ENCODE measurements at places on chromosomes 11 and 22.

DNA sequence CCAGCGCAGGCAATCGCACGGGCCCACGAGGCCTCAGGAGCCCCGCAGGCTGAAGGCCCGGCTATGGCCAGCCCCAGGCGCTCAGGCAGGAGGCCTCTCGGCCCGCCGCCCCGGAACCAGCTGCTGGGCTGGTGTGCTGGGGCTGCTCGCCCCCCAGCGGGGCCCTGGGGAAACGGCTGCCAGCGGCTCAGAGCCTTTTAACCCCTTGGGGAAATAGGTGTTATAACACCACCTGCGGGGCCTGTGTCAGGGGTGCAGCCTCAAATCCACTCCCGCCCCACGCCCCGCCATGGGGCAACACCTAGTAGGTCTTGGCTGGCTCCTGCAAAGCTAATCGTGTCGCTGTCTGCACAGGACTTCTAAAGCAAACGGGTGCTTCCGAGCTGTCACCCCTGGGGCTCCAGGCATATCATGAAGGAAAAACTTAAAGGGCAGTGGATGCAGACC is 237.4 kb downstream of the TTC28 start:
- DNase-seq: no peak

DNA sequence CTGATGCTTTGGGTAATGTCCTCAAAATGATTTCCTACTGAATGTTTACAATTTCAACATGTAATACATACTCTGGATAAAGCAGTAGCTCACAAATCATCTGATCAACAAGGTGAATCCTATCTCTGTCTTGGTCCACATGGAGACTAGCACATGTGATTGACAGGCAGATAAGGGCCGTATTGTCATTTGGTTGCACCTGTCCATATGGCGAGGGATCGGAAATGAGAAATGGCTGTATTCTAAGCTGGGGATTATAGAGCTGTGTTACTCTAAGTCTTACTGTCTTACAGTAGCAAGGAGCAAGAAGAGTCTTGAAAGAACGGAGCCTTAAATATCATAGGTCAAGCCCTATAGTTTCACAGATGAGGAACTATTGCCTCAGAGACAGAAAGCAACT is 55.7 kb downstream of the APIP start:
- no peak for DNase-seq

- peak; percentile 15 for DNase-seq
Measured at GRCh38 chr11:104073950-104074705, 37.7 kb downstream of the DDI1 start.

- DNase-seq: no peak
Measured at GRCh38 chr11:80990885-80991284, 1550.1 kb upstream of the TENM4 start.

DNA sequence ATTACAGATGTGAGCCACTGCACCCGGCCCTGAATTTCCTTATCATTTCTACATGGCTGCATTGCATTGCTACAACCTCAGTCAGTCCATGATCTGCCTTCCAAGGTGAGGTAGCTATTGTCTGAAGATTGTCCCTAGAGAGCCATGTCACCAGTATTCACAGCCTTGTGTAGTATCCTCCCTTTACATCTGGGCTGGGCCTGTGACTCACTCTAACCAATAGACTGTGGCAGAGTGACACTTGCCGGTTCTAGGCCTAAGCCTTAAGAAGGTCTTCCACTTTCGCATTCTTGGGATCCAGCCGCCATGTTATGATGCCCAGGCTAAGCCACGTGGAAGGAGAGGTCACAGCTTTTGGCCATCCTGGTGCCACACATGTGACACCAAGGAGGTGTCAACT is 10.1 kb upstream of the PLEKHB1 start:
- DNase-seq: no peak

- no peak for DNase-seq
Measured at GRCh38 chr22:31122532-31123291, at the start of gene INPP5J. Gene INPP5J, plus strand, starts transcription at chr22:31122966. Its CDS starts 49 bp downstream, at chr22:31123015.

DNA sequence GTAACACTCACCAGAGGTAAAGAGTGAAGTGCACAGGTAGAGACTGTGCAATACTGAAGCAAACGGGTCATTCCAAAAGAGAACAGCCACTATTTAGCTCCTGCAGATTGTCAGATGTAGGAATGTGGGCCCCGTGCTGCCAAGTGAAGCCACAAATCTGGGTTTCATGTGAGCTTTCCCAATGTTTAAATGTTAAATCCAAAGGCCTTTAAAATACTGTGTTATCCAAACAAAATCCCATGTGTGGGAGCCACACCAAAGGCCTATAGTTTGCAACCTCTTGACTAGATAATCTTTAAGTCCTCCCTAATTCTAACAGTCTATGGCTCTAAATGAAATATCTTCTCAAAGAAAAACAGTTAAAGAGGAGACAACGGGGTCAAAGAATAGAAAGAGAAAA is 43.3 kb downstream of the RBFOX2 start:
- DNase-seq: no peak

DNA sequence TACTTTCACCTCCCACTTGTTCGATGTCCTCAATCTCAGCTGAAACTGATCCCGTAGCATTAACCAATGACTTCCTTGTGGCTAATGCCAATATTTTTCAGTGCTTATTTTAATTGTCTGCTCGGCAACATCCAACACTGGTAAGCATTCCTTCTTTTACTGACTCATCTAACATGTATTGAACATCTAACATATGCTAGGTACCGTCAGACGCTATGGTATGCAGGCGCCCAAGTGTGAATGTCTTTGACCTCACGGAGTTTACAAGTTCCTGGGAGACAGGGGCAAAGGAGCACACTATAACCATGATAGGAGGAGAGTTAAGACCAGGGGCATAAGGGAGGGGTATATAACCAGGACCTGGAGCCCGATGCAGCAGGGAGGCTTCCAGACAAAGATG is 1.7 kb downstream of the BRMS1 start:
- no peak for DNase-seq

- no peak for DNase-seq
Measured at GRCh38 chr22:43886231-43886630, 5.6 kb downstream of the PNPLA5 start.

- no peak for DNase-seq
Measured at GRCh38 chr11:36684840-36685801, 87.1 kb upstream of the RAG2 start.

GRCh38 chr11:9315078-9315688 is 790 bp upstream of the TMEM41B start:
- no peak for DNase-seq

DNA sequence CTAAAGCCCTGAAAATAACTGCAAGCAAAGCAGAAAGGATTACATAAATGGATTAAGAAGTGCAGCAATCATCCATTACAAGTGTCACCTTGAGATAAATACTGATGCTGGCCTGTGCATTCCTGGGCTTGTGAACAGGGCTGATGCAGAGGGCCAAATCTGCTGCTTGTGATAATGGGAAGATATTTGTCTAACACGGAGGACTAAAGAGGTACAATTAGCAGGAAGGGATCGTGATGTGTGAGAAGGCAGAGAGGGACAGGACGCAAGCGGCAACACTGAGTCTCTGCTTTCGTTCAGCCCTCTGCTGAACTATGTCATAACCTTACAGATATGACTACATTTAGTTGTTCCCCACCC is 107.7 kb upstream of the DDI1 start:
- no peak for DNase-seq

DNA sequence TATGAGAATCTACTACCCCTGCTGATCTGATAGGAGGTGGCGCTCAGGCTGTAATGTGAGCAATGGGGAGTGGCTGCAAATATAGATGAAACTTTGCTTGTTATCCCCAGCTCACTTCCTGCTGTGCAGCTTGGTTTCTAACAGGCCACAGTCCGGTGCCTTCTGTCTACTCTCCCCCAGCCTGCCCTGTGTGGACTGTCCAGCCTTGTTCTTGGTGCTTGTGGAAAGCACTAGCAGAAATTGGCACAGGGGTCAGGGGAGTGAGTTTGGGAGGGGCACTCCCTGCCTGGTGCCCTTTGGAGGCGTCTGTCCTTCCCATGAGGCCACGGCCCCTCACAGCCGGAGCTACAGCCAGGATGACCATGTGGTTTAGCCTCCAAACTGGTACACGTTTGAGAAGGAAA is 14.3 kb downstream of the MOV10L1 start:
- DNase-seq: no peak

GRCh38 chr11:88281317-88281712 is 56.2 kb downstream of the CTSC start:
- no peak for DNase-seq

DNA sequence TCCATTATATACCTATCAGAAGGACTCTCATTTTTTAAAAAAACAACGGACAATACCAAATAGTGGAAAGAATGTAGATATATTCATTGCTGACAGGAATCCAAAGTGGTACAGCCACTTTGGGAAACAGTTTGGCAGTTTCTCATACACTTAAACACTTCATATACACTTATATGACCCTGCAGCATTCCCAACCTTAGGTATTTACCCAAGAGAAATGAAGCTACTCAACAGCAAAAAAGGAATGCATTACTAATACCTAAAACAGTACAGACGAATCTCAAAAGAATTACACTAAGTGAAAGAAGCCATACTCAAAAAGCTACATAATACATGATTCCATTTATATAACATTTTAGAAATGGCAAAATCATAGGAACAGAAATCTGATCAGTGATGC is 51.5 kb downstream of the RBFOX2 start:
- no peak for DNase-seq

DNA sequence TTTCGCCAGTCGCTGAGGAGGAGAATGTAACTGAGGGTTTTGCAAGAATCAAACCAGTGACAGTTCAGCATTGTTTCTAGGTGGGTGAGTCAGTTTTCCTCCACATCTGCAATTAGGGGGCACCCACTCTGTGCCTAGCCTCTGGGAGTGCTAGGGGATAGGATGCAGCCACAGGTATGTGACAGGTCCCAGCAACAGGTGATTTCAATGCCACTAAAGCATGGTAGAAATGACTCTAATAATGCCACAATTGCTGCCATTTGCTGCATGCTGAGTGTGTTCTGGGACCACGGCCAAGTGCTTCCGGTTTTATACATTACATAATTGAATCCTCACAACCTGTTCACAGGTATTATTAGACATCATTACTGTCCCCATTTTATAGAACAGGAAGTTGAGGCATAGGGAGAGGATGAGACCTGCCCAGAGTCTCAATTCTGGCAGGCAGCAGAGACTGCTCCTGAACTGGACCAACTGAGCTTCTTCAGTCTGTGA is 556 bp downstream of the CRYBB2 start:
- no peak for DNase-seq

DNA sequence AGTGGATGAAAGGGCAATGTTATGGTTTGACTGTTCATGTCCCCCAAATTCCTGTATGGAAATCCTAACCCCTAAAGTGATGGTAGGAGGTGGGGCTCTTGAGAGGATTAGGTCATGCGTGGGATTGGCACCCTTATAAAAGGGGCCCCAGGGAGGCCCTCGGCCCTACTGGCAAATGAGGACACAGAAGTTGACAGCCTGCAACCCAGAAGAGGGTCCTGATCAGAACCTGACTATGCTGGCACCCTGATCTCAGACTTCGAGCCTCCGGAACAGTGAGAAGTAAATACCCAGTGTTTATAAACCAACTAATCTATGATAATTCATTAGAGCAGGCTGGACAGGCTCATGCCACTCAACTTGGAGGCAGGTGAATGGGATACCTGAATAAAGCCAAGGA is 8.7 kb downstream of the IFITM10 start:
- DNase-seq: no peak

- no peak for DNase-seq
Measured at GRCh38 chr11:44128729-44129128, 33.3 kb downstream of the EXT2 start.

GRCh38 chr11:32891657-32892354 is 805 bp upstream of the QSER1 start:
- DNase-seq: no peak

DNA sequence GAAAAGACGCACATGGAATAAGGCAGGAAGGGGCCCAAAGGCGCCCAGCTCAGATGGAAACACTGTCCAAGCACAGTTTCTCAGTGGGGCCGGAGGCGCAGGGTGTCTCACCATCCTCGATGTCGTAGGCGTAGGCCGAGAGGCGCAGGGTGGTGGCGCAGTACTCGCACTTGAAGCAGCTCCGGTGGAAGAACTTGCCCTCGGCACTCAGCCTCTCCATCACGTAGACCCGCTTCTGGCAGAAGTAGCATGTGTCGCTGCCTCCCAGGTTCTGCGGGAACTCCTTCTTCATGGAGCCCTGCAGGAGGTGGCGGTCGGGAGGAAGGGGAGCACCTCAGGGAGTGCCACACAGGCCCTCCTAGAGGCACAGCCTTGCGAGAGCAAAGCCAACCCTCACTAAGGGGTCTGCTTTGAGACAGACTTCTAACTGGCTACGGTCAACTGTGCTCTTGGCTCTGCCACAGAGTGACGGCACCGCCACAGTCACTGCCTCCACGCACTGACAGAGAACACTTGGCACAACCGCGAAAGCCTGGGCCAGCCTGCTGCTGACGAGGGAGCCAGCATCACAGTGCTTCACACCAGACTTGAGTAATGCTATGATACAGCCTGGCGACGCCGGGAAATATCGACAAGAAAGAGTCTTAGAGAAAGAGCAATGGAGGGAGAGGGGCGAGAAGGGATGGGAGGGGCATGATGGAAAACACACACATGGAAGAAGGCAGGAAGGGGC is 97.6 kb upstream of the BID start:
- no peak for DNase-seq

- DNase-seq: no peak
Measured at GRCh38 chr11:6438979-6439571, 1.7 kb downstream of the HPX start.

- DNase-seq: no peak
Measured at GRCh38 chr11:94568717-94569116, 1.5 kb downstream of the PIWIL4 start.

DNA sequence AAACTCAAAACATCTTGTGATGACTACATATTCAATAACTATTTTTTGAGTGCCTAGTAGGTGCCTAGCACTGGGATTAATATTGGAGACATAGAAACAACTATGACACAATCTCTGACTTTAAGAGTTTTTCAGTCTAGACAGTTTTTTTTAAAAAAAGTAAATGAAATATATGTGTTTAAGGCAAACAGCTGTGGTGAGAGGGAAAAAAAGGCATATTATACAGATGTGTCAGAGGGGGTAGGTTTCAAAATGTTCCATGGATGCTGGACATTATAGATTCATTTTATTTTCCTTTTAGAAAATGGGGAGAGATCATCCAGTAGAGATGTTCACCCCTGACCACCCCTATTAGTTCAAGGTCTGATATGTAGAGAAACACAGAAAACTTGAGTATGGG is 90.8 kb downstream of the LUZP2 start:
- no peak for DNase-seq

DNA sequence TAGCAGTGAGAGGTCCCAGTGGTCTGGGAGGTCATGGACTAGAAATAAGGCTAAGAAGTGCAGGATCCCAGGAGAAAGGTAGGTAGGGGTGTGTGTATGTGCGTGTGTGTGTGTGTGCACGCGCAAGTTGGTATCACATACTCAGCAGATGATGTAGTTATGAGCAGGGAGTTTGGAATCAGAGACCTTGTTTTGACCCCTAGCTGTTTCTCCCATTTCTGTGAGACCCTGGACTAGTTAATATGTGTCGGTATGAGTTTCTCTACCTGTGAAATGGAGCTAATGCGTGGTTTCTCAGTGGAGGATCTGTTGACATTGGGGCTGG is 1.3 kb downstream of the SERPING1 start:
- peak; percentile 15 for DNase-seq

DNA sequence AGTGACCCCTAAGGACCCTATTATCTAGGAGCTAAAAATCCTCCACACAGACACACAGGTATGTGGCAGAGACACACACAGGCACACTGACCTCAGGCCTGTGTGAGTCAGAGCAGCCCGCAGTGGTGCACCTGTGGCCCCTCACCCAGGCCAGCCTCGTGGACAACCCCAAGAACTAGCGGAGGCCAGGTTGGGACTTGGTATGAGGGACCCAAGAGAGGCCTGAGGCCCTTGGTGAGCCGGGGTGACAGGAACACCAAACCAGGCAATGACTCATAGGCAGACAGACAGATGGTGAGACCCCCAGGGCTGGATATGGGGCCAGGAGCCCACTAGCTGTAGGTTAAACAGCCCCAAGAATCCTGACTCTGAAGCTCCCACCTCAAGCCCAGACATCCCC is 6.0 kb downstream of the CASTOR1 start:
- DNase-seq: no peak

Measured in non-pigmented ciliary epithelial cell (primary cell).